ENCODE measurements at places on chromosomes 2 and 18.
A peak's percentile ranks its signal among the peaks of the same experiment; 100 is the strongest.

- DNase-seq = no peak
Measured at GRCh38 chr18:38539371-38539770, 973.8 kb upstream of the CELF4 start.

- no peak for DNase-seq
Measured at GRCh38 chr2:143175438-143175837, 46.2 kb downstream of the ARHGAP15 start.

DNA sequence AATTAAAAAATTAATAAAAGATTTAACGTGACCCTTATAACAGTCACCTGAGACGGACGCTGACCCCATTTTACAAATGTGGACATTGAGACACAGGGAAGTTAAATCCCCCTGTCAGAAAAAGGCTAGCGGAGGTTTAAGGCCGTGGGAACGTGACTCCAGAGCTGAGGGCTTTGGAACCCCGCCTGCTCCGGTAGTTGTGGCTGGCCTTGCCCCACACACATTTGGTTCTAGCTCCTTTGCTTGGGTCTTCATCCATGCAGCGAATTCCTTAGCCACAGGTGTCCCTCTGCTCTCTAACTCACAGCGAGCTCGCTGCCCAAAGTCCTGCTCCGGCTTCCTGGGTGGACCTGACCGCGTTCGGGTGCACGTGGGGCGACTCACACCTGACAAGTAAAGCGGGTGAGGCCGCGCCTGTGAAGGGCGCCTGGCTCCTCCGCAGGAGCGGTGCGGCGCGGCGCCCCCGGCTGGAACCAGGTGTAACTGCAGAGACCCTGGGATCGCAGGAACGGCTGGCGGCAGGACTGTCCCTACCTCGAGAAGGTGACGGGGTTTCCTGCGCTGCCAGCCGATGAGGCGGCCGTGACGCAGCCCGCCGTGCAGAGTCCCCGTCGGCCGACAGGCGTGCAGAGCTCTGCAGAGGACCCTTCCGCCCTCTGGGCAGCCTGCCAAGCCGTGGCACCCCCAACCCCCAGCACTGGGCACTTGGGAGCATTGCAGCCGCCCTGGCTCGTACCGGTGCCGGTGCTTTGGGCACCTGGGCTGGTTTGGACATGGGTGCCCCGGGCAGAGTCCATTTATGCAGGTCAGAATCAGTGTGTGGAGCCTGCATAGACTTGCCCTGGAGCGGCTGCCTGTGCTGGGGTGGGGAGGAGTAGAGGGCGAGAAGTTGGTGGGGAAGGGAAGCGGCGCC is 2.4 kb upstream of the PROC start:
- peak; percentile 78 for DNase-seq

- DNase-seq = no peak
Measured at GRCh38 chr18:45019469-45019868, 338.8 kb downstream of the SETBP1 start.

- DNase-seq = no peak
Measured at GRCh38 chr2:11502740-11503292, 31.0 kb upstream of the GREB1 start.

DNA sequence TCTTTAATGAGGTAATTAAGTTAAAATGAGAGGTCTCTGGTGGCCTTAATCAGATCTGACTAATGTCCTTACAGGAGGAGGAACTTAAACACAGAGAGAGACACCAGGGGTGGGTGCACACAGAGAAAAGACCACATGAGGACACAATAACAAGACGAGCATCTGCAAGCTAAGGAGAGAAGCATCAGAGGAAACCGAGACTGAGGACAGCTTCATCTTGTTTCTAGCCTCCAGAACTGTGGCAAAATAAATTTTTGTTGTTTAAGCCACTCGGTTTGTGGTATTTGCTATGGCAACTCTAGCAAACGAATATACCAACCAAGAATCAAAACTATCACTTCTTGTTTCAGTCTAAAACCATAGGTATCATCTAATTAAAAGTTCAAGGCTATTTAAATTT is 400.1 kb downstream of the PID1 start:
- DNase-seq = no peak

- no peak for DNase-seq
Measured at GRCh38 chr2:9590641-9591040, 35.0 kb upstream of the ADAM17 start.
